Cardiac septum (tissue), 1 donor: ENCODE measurements at places on chromosomes 2 and 18. TPM values are rescaled to one million over a fixed set of nuclear protein-coding genes. Genes with fewer than 3 reads are reported as not detected.

DNA sequence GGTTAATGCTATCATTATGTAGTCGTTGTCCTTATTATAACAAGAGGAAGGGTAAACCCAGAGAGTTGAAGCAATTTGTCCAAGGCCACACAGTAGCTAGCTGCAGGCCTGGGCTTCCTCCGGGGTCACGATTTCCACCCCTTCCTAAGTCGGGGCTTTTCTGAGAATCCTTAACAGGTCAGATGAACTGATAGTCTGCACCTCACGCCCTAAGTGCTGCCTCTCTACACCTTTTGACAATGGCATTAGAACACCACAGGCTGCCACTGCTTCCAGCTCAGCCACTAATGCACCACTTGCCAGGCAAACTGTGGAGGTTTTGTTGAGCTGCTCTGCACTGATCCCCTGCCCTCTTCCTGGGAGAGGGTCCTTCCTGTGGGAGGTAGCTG lies 37.7 kb downstream of the FOSL2 start:
- DNase-seq, result no peak

DNA sequence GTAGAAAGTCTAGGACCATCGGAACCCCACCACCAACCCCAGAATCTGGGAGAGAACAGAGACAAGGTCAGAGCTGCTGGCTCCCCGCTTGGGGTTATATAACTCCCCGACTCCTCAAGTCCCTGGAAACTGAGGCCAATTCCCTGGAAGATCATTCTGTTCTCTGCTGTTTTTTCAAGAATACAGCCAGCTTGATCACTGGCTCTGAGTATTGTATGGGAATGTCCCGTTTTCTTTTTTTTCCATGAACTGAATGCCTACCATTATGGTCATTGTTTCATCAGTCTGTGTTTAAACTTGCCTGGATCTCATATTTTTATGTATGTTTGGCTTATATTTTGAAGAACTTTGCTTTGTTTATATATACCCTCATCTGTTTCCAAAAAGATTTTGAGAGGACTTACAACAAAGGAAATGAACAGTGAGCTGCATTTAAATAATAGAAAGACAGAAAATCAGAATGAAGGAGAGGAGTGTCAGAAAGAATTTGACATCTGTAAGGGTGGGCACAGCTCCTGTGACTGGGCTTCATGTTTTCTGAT lies 90.0 kb upstream of the ALPP start:
- DNase-seq, result no peak

The CD8B2 gene
- total RNA-seq, result not detected

The PARD3B gene
- total RNA-seq, result 9.5 TPM

GRCh38 chr2:16623564-16624435 lies 41.8 kb downstream of the CYRIA start:
- no peak for DNase-seq

DNA sequence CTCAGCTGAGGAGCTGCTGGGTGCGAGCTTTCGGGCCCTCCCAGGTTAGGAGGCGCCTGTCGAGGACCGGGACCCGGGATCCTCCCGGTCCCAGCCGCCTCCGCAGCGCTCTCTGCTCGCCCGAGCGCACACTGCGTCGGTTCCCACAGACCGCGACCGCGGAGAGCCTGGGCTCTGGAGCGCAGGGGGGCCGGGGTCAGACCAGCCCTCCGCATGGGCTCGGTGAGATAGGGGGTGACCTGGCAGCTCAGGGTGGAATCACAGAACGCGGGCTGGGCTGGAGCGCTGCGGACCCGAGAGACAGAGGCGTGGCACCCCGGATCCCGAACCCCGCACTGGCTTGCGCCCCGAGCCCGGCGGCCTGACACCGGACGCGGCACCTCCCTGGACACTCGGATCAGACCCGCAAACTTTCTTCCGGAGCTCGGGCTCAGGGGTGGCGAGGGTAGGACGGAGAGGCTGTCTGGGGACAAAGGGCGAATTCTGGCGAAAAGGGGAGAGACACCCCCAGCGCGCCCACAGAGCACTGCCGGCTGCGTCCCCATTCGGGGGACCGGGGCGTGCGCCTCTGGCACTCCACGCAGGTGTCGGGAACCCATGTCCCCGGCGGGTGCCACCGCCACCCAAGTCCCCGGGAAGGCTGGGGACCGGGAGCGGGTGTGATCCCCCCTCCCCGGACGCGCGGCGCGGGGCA lies 612 bp downstream of the DIPK1C start:
- DNase-seq, result no peak

GRCh38 chr18:6132751-6133368 lies 237.5 kb upstream of the TMEM200C start:
- no peak for DNase-seq

DNA sequence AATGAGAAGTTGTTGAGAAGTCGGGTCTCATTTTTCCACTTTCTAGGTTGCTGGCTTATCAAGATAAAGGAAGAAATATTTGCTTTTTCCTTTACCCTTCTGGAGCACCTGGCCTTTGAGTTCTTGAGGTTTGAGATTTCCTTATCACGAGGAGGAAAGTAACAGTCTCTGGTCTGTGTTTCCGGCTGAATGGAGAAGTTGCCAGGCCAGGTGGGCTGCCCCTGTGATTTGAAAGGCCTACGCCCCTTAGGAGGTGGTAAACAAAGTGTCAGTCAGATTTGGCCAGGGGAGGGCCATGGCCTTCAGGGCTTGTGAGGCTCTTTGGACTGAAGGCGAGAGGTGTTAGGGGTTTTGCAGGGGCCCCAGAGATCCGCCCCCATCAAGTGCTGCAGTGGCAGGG lies 156.7 kb upstream of the HAAO start:
- DNase-seq, result no peak

- DNase-seq, result no peak
These were observed 35.2 kb downstream of the PTGR3 start for GRCh38 chr18:75173738-75174137.

GRCh38 chr2:64115808-64116598 lies 28.2 kb downstream of the PELI1 start:
- DNase-seq, result no peak

DNA sequence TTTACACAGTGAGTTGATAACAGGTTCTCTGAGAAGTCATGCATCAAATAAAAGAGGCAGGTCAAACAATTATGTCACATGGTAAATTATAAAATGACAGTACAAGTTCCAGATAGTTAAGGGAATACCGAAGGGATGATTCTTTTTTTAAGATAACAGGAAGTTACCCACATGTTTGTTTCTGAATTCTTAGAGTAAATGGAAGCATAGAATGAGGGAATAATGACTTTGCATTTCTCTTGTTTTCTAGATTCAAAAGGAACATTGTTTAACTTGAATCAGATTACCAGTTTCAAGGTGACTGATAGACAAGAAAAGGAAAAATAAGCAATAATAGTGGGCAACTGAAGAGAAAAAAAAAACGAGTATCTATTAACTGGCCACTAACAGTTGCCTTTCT lies 124.5 kb downstream of the MIB1 start:
- no peak for DNase-seq

The NAT8 gene
- total RNA-seq, result not detected

The CLEC4F gene
- total RNA-seq, result 0.13 TPM

- no peak for DNase-seq
These were observed 103.3 kb upstream of the EPHA4 start for GRCh38 chr2:221675201-221675908.

DNA sequence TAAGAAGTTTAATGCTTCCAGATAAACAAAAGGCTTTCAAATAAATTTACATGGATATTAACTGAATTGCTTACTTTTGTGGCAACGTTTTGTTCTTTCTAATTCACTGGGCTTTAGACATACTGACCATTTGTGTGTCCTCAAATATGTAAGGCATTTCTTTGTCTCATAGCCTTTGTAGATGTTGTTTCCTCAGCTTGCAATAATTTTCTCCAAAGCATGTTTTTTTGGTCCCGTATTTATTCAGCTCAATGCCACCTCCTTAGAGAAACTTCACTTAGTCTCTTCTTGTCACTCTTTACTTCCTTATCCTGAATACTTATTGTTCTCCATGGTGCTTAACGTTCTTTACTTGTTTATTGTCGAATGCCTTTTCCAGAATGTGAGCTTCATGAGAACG lies 98.5 kb downstream of the NUP35 start:
- DNase-seq, result no peak

The DSG3 gene
- not detected for total RNA-seq

DNA sequence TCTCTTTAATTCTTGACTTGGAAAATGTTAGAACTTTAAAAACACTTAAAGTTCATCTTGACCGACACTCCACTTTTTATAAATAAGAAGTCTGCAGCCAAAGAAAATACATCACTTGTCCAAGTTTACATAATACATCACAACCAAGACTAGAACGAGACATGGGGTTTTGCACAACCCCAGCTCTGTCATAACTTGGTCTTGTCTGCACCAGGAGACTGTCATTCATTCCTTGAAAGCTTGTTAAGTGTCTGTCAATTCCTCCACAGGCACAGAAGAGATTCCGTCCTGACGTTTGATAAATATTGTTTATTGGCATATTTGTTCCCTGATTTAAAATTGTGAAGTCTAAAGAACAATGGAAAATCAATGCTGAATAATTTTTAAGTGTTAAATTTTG lies 139.5 kb upstream of the SETBP1 start:
- no peak for DNase-seq

DNA sequence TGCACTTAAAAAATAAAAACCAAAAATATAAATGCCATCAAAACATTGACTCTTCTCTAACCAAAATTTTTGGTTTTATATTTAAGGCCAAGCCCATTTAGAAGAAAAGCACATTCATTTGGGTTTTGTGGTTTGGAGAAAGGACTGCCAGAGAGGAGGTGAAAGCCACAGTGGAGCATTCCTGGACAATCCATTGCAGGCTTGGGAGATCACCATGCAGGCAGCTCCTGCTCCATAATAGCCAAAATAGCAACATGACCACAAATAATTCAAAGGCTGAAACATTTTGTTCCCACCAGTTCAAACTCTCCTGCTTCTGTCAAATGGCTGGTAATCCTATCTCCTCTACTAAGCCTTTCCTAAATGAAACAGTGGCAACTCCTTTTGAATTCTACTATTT lies 73.5 kb downstream of the GALNT3 start:
- no peak for DNase-seq

DNA sequence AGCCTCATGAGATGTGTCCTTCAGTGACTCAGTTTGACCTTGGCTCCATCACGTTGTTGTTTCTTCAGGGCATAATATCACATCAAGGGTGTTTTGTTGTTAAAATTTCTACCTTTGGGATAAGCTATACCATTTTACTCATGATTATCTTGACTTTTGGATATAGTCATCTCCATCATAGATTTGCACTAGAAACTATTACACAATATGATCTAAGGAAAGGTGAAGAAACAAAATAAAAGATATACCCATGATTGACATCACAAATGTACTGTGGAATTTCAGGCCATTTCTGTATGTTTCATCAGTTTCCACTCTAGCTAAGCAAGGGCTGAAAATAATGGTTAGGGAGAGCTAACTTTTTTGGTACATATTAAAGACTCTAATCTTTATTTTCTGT lies 24.7 kb upstream of the FAM171B start:
- no peak for DNase-seq

DNA sequence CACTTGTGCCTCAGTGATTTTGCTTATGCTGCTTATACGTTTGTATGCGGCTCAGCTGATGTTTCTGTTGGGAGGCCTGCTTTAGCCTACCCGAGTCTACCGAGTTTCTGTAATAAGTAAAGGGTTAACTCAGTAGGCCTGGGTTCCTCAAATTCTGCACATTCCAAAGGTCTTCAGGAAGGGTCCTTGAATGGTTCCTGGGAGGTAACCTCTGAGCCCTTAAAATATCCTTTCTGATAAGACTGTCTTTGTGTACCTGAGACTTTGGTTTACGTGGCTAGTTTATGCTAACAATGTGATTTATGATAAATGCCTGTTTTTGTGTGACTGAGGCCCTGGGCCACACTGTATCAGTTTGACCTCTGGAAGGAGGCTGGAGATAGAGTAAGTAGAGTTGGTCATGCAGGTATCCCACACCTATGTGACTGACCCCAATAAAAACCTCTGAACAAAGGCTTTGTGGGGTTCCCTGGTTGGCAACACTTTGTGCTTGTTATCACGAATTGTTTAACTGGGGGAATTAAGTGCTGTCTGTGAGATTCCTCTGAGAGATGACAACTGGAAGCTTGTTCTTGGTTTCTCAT lies 18.9 kb upstream of the PNPT1 start:
- DNase-seq, result no peak

- peak; percentile 73 for DNase-seq
These were observed 319.9 kb upstream of the HS6ST1 start for GRCh38 chr2:128638341-128639119.

The CTAGE1 gene
- total RNA-seq, result 0.13 TPM

DNA sequence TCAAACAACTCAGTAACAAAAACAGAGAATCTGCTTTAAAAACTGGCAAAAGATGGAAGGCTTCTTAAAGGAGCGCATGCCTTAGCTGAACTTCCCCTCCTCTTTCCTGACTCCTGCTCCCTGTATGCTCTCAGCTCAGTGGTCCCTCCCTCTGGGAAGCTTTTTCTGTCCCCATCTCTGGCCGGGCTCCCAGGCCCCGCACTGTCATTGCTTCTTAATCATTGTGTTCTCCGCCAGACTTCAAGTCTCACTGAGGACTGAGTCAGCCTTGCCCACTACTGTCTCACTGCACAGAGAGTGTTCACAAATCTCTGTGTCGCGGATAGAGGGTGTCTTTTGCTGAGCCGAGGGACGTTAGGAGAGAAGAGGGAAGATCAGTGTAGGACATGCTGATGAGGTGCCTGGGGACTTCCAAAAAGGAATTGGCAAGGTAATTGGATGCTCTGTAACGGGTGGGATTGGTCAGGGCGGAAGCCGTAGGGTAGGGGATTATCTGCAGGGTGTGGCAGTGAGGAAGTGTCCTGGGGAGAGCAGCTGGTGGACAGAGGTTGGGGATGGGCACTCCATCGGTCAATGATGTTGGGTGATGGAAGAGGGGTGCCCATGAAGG lies 16.2 kb downstream of the TOGARAM2 start:
- no peak for DNase-seq

GRCh38 chr2:147197754-147198483 lies 646.9 kb upstream of the ACVR2A start:
- DNase-seq, result no peak

DNA sequence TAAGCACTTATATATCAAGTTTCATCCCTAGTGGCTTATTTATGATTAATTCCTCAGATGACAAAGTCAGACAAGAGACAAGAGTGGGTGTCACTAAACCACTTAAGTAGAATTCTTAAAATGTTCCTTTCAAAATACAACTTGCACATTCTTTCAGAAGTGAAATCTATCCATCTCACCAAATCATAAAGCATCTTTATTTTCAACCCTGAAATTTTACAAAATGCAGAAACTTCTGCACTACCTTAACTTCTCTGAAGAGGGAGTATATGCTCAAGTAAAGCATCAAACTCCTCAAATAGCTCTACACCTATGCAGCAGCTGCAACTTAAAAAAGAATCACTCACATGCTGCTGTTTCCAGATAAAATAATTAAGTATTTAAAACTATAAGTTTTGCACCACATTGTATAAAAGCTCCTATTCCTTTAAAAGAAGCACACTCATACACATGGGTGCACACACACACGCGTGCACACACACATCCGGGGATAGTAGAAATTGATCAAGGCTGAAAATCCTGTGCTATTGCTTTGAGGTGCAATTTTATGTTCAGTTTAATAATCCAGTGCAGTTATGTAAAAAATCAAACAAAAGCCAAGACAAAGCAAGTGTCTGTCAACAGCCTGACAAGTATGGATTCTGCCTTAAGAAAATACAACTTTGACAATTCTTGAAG lies 244.5 kb downstream of the TCF4 start:
- no peak for DNase-seq

The ADNP2 gene
- total RNA-seq, result 11.8 TPM

- no peak for DNase-seq
These were observed 160.8 kb downstream of the BCL2 start for GRCh38 chr18:63158676-63159291.
